Cardiac ventricle fibroblast (primary cell): ENCODE measurements at places on chromosomes 5 and 9. TPM values are rescaled to one million over a fixed set of nuclear protein-coding genes. Genes with fewer than 3 reads are reported as not detected.

GFI1B gene
- not detected in 2 replicates for total RNA-seq

LOX gene
- total RNA-seq: 147 and 151 TPM in 2 replicates

MEIKIN gene
- 0.12 TPM in 1 of 2 replicates, not detected in the other for total RNA-seq

IFNB1 gene
- total RNA-seq: not detected in 2 replicates

GZMA gene
- total RNA-seq: not detected in 2 replicates

SLC6A19 gene
- not detected in 2 replicates for total RNA-seq

PTPRD gene
- total RNA-seq: 9.4 and 19.8 TPM in 2 replicates

PNPLA7 gene
- total RNA-seq: 1.9 and 3.3 TPM in 2 replicates

FOXI1 gene
- not detected in 2 replicates for total RNA-seq

TPPP gene
- total RNA-seq: 0.06 TPM in 1 of 2 replicates, not detected in the other
